Activated CD4-positive, CD25-positive, alpha-beta regulatory T cell treated with anti-CD3 and anti-CD28 coated beads, Interleukin-2, amount 50 U/mL, for 72 hours (primary cell): ENCODE measurements at places on chromosomes 13 and 19.
A peak's percentile ranks its signal among the peaks of the same experiment; 100 is the strongest.

DNA sequence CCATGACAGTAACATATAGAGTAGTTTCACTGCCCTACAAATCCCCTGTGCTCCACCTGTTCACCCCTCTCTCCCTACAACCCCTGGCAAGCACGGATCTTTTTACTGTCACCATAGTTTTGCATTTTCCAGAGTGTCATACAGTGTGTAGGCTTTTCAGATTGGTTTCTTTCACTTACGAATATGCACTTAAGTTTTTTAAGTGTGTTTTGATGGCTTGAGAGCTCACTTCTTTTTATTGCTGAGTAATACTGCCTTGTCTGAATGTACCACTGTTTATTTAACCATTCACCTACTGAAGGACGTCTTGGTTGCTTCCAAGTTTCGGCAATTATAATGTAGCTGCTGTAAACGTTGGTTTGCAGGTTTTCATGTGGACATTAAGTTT, 175.1 kb downstream of the ITGBL1 start:
- no peak for DNase-seq

- DNase-seq = no peak
Measured at GRCh38 chr13:113734099-113734825, 24.8 kb upstream of the TMEM255B start.

GRCh38 chr19:58409010-58409790, 751 bp downstream of the ZNF584 start:
- peak; percentile 37 for DNase-seq

- no peak for DNase-seq
Measured at GRCh38 chr19:38708413-38709024, 35.8 kb downstream of the CAPN12 start.

DNA sequence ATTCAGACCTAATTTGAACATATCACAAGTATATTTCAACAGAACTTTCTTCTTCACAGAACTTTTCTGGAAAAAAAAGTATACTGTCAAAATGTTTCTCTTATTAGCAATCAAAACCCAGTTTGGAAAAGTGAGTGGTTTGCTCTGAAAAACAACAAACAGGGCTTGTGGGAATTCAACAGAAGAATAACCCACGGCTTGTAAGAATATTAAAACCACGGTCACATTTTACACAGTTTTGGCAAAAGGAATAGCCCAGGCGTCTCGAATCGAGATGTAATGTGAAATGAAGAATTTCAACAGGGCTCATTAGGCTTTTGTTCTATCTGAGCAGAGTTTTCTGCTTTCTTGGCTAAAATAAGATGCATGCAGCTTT, 70.7 kb downstream of the COL4A2 start:
- no peak for DNase-seq

GRCh38 chr13:74450964-74451363, 316.8 kb upstream of the KLF12 start:
- no peak for DNase-seq

DNA sequence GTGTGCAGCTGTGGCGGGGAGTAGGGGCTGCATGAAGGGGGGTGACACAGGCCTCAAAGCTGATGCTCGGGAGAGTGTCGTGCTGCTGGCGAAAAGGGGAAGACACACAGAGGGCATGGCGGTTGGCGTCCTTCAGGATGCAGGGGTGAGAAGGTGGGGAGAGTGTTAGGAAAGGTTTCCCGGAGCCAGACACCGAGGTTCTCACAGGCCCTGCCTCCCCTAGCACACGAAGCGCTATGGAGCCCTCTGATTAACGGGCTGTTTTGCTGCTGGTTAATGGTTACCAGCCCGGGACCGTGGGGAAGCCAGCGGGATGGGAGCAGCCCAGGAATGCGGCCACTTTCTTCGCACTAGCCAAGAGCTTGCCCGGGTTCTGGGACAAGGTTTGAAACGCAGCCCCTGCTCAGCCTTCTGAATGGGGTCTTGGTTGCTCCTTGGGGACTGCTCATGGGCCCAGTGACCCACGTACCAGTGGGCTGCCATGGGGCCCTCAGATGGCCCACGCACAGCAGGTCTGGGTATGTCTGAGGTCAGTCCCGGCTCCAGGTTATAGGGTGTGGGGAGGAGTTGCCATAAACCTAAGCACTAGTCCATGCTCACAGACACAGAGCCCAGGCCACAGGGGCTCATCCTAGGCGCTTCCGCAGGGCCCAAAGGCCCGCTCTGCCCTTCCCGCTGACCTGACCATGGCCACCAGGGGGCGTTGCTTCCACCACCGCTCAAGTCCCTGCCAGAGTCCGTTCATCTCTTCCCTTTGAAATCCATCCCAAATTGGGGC, 31.3 kb upstream of the ISYNA1 start:
- DNase-seq = peak; percentile 74

GRCh38 chr13:90414691-90415596, 932.5 kb upstream of the MIR17HG start:
- no peak for DNase-seq
